ENCODE measurements at places on chromosomes 6 and 20. TPM values are rescaled to one million over a fixed set of nuclear protein-coding genes. Genes with fewer than 3 reads are reported as not detected.
A peak's percentile ranks its signal among the peaks of the same experiment; 100 is the strongest.

GRCh38 chr20:32839227-32839981 is 19.3 kb upstream of the EFCAB8 start:
- peak overlapping the region; percentile 24 for H3K27ac ChIP-seq
- H3K4me3 ChIP-seq, result no peak overlapping the region
- peaks cover 18% of the 10 kb centered on the region for H3K4me1 ChIP-seq
- no peak for DNase-seq

Gene CLVS2
- not detected for total RNA-seq

- H3K4me1 ChIP-seq, result peaks cover 3% of the 10 kb centered on the region
- H3K4me3 ChIP-seq, result peak overlapping the region; percentile 23
- peaks cover 28% of the 10 kb centered on the region for H3K27me3 ChIP-seq
- no peaks in the 10 kb centered on the region for H3K36me3 ChIP-seq
- H3K27ac ChIP-seq, result no peak overlapping the region
- no peak for DNase-seq
These were observed 1.1 kb downstream of the CLPSL2 start for GRCh38 chr6:35777356-35778102.

Gene REM1
- not detected for total RNA-seq

- H3K36me3 ChIP-seq, result no peaks in the 10 kb centered on the region
- peaks cover 25% of the 10 kb centered on the region for H3K4me1 ChIP-seq
- H3K27ac ChIP-seq, result no peak overlapping the region
- DNase-seq, result no peak
- H3K4me3 ChIP-seq, result no peak overlapping the region
- peaks cover 37% of the 10 kb centered on the region for H3K27me3 ChIP-seq
These were observed 62.3 kb downstream of the PSMG4 start for GRCh38 chr6:3321042-3321441.

GRCh38 chr6:134111062-134111677 is 58.7 kb upstream of the SLC2A12 start:
- no peak overlapping the region for H3K4me3 ChIP-seq
- peaks cover 3% of the 10 kb centered on the region for H3K4me1 ChIP-seq
- DNase-seq, result no peak
- no peak overlapping the region for H3K27ac ChIP-seq
- H3K36me3 ChIP-seq, result no peaks in the 10 kb centered on the region

Gene SLC17A5
- total RNA-seq, result 6.7 TPM

GRCh38 chr20:46093531-46093930 is 3.8 kb upstream of the NCOA5 start:
- H3K27me3 ChIP-seq, result peaks cover 6% of the 10 kb centered on the region
- no peak for DNase-seq
- H3K36me3 ChIP-seq, result no peaks in the 10 kb centered on the region
- peaks cover 7% of the 10 kb centered on the region for H3K4me1 ChIP-seq

- peaks cover 61% of the 10 kb centered on the region for H3K27me3 ChIP-seq
- H3K4me3 ChIP-seq, result no peak overlapping the region
- no peak for DNase-seq
- no peak overlapping the region for H3K27ac ChIP-seq
- no peaks in the 10 kb centered on the region for H3K36me3 ChIP-seq
- peaks cover 6% of the 10 kb centered on the region for H3K4me1 ChIP-seq
These were observed 103.2 kb upstream of the ARMC2 start for GRCh38 chr6:108744996-108745395.

- peaks cover 12% of the 10 kb centered on the region for H3K27me3 ChIP-seq
- DNase-seq, result no peak
- H3K36me3 ChIP-seq, result no peaks in the 10 kb centered on the region
- peaks cover 11% of the 10 kb centered on the region for H3K4me1 ChIP-seq
These were observed 838 bp downstream of the STMN3 start for GRCh38 chr20:63652192-63652980.

Gene KIF6
- total RNA-seq, result 0.21 TPM

DNA sequence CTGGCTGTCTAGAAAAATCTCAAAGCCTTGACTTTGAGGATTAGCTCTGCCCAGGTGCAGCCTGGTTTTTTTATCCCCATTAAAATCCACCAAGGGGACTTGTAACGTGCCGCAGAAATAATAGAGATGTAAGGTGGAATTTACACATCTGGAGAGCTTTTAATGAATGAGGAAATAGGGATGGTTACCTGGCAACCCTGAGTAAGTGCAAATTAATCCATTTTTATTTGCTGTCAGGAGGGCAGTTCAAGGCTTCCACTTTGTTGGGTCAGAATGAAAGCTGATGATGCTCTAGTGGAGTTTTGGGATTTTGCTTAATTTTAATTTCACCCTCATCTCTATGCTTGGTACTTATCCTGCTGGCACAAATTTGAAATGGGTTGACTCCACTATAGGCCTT is 163.4 kb upstream of the CEP162 start:
- no peaks in the 10 kb centered on the region for H3K4me1 ChIP-seq
- H3K27me3 ChIP-seq, result no peaks in the 10 kb centered on the region
- no peak overlapping the region for H3K4me3 ChIP-seq
- no peak overlapping the region for H3K27ac ChIP-seq
- H3K36me3 ChIP-seq, result no peaks in the 10 kb centered on the region

Gene PRR18
- total RNA-seq, result 0.14 TPM

Gene PAK5
- total RNA-seq, result not detected

GRCh38 chr6:170402318-170403040 is 95.9 kb downstream of the FAM120B start:
- peaks cover 40% of the 10 kb centered on the region for H3K36me3 ChIP-seq
- no peak for DNase-seq
- H3K4me1 ChIP-seq, result no peaks in the 10 kb centered on the region
- no peak overlapping the region for H3K27ac ChIP-seq
- H3K4me3 ChIP-seq, result no peak overlapping the region

DNA sequence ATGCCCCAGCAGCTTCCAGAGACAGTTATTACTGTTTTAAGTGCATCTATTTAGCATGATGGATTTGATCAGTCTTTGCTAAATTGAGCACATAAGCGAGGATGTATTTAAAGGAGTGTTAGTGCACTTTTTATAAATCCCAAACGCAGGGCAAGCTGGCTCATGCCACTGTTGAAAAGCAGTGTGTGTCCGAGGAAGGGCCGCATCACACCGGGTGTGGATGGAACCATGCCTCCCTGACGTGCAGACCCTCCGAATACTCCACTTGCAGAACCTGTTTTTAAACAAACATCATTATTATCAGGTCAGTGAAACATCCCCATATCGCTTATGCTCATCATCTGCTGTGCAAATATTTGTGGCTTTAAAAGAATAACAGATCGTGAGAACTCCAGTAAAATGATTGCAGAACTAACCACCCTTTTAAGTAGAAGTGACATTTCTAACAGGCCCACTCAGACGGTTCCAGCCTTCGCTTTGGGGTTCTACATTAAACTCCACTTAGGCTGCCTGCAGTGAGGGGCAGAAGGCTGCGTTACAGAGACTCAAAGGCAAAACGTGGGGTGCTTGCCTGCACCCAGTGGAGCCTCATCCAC is 190.1 kb downstream of the CDH4 start:
- H3K27me3 ChIP-seq, result no peaks in the 10 kb centered on the region
- H3K4me3 ChIP-seq, result no peak overlapping the region
- no peak overlapping the region for H3K27ac ChIP-seq
- H3K36me3 ChIP-seq, result no peaks in the 10 kb centered on the region

- H3K4me3 ChIP-seq, result no peak overlapping the region
- no peak for DNase-seq
- no peaks in the 10 kb centered on the region for H3K36me3 ChIP-seq
- no peaks in the 10 kb centered on the region for H3K4me1 ChIP-seq
- no peak overlapping the region for H3K27ac ChIP-seq
These were observed 169.2 kb downstream of the GRM4 start for GRCh38 chr6:33976437-33977360.

DNA sequence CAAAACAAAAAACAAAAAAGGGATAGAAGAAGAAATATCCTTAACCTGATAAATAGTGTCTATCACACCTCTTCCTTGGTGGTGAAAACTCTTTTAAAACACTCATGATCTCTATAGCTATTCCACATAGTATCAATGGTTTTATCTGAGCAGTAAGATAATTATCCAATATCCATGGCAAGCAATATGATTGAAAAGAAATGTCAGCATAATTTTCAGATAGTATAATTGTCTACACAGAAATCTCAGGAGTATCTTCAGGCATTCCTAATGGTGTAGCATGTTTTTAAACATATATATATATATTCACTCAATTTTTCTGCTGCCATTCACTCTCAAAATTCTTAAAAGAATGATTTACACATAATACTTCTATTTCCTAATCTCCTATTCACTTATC is 938.0 kb upstream of the SLC35B3 start:
- no peaks in the 10 kb centered on the region for H3K36me3 ChIP-seq
- H3K27me3 ChIP-seq, result no peaks in the 10 kb centered on the region
- no peaks in the 10 kb centered on the region for H3K4me1 ChIP-seq
- no peak for DNase-seq

Gene CNR1
- not detected for total RNA-seq

GRCh38 chr6:40295251-40295950 is 291.8 kb downstream of the LRFN2 start:
- no peak overlapping the region for H3K27ac ChIP-seq
- no peaks in the 10 kb centered on the region for H3K4me1 ChIP-seq
- peaks cover 5% of the 10 kb centered on the region for H3K27me3 ChIP-seq
- H3K4me3 ChIP-seq, result no peak overlapping the region

DNA sequence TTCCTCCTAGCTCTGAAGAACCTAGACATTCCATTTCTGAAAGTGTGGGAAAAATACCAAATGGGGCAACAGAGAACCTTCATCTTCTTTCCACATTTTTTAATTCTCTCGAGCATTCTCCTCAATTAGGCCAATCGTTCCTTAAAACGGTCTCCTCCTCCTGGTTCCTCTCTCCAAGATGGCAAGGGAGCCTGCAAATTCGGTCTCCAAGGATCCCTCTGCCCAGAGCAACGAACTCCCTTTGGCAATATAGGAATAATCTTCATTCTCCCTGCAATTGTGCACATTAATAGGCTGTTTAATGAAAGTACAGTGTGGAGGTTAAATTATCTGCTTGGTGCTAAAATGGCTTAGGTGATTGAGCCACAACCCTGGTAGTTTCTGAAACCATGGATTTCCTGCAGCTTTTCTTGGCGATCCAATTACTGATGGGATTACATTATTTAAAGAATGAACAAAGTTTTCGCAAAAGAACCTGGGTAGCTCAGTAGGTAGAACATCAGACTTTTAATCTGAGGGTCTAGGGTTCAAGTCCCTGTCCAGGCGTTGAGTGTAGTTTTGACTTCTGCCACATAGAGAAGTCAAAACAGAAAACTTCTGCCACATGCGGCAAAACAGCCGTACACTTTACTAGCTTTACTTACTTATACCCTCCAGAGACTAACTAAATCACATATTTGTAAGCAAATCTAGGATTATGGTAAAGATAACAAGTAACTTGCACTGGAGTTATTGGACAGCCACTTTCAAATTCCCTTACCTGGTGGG is 102.9 kb upstream of the ZNF184 start:
- no peaks in the 10 kb centered on the region for H3K4me1 ChIP-seq
- no peak for DNase-seq
- H3K36me3 ChIP-seq, result no peaks in the 10 kb centered on the region
- peaks cover 10% of the 10 kb centered on the region for H3K27me3 ChIP-seq

DNA sequence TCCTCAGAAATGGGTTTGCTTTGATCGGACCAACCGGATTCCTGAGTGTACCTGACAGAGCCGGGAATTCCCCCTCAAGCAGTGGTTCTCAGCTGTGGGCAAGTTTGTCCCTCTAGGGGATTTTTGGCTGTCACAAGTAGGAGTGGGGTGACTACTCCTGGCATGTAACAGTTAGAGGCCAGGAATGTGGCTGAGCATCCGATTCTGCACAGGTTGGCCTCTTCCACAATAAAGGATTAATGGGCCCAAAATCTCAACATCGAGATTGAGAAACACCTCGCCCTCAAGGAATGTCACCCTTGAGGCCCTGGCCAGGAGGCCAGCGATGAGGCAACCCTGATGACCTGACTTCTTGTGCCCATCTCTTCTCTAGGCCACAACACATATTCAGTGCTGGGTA is 7.9 kb downstream of the AGPAT4 start:
- H3K4me3 ChIP-seq, result no peak overlapping the region
- no peak overlapping the region for H3K27ac ChIP-seq
- H3K36me3 ChIP-seq, result peaks cover 2% of the 10 kb centered on the region
- no peaks in the 10 kb centered on the region for H3K27me3 ChIP-seq

DNA sequence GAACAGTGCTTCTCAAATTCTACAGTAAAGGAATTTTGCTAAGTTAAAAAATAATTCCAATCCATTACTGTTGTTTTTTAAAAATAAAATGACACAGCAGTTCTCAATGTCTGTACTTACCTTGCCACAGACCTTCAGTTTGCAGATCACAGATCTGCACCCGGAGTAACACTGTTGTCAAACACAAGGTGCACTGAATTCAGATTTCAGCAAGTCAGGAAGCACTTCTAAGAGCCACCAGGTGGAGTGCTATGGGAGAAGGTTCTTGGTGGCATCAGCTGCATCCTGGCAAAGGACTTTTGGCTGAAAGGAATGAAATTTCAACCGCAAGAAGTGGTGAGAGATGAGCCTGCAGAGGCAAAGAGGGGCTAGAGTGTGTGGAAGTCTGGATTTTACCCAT is 17.4 kb downstream of the RSPH4A start:
- no peak overlapping the region for H3K4me3 ChIP-seq
- DNase-seq, result no peak
- H3K36me3 ChIP-seq, result peaks cover 28% of the 10 kb centered on the region
- H3K27me3 ChIP-seq, result no peaks in the 10 kb centered on the region
- no peak overlapping the region for H3K27ac ChIP-seq

Gene OR2H1
- not detected for total RNA-seq

DNA sequence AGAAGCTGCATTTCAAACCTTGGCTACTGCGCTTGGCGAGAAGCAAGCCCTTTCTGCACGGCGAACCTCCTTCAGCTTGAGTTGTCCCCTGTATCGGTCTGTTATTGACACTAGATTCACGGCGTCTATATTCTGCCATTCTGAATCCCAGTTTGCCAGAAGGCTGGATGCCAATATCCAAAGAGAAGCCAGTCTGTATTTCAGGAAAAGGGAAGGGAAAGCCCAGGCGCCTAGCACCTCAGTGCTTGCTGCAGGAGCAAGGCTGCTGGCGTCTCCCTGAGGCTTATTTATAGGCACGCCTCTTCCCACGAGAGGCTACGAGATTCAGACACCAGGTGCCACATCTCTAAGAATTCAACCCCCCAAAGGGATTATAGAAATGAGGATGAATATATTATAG is 89.6 kb upstream of the CDH4 start:
- no peak overlapping the region for H3K27ac ChIP-seq
- H3K4me1 ChIP-seq, result no peaks in the 10 kb centered on the region
- no peaks in the 10 kb centered on the region for H3K27me3 ChIP-seq
- no peaks in the 10 kb centered on the region for H3K36me3 ChIP-seq
